ENCODE measurements at places on chromosomes 5 and 9.

- no peak for DNase-seq
These were observed 67.7 kb upstream of the ATG10 start for GRCh38 chr5:81904166-81904565.

DNA sequence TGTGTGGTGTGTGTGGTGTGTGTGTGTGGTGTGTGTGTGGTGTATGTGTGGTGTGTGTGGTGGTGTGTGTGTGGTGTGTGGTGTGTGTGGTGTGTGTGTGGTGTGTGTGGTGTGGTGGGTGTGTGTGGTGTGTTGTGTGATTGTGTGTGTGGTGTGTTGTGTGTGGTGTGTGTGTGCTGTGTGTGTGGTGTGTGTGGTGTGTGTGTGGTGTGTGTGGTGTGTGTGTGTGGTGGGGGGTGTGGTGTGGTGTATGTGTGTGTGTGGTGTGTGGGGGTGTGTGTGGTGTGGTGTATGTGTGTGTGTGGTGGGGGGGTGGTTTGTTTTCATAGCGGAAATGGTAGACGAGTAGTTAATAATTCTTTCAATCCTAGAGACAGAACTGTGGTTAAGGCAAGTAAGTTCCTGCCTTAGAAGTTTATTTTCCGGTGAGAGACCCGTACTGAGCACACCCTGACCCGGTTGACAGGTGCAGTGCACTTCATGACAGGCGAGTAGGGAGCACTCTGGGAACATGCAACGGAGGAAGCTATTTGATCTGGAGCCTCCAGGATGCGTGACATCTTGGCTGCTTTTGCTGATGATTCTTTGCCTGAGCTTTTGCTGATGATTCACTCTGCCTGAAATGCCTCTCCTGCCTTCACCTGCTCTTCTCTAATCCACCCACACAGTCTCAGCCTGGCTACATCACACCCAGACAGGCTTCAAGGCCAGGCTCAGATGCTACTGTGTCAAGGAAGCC is 21.7 kb upstream of the FAT2 start:
- no peak for DNase-seq

- no peak for DNase-seq
These were observed 117.1 kb upstream of the WWC1 start for GRCh38 chr5:168174376-168174775.

GRCh38 chr9:130995086-130996011 is 13.6 kb upstream of the LAMC3 start:
- no peak for DNase-seq

- DNase-seq, result no peak
These were observed 50.0 kb downstream of the GSN start for GRCh38 chr9:121317737-121318630.

DNA sequence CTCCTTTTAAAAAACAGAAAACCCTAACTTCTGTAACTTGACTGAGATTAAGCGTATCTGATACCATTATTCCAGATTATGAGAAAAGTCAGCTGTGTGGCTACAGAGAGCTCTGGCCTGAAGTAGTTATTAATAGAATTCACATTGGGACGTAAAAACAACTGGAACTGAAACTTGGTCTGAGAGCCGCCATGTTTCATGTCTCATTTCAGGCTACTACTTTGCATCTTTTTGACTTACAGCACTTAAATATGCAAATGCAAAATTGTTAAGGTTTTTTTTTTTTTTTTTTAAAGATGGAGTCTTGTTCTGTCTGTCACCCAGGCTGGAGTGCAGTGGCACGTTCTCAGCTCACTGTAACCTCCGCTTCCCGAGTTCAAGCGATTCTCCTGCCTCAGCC is 25.2 kb downstream of the MAP3K1 start:
- no peak for DNase-seq

GRCh38 chr9:16154521-16155078 is 601.8 kb downstream of the CCDC171 start:
- DNase-seq, result peak; percentile 7

DNA sequence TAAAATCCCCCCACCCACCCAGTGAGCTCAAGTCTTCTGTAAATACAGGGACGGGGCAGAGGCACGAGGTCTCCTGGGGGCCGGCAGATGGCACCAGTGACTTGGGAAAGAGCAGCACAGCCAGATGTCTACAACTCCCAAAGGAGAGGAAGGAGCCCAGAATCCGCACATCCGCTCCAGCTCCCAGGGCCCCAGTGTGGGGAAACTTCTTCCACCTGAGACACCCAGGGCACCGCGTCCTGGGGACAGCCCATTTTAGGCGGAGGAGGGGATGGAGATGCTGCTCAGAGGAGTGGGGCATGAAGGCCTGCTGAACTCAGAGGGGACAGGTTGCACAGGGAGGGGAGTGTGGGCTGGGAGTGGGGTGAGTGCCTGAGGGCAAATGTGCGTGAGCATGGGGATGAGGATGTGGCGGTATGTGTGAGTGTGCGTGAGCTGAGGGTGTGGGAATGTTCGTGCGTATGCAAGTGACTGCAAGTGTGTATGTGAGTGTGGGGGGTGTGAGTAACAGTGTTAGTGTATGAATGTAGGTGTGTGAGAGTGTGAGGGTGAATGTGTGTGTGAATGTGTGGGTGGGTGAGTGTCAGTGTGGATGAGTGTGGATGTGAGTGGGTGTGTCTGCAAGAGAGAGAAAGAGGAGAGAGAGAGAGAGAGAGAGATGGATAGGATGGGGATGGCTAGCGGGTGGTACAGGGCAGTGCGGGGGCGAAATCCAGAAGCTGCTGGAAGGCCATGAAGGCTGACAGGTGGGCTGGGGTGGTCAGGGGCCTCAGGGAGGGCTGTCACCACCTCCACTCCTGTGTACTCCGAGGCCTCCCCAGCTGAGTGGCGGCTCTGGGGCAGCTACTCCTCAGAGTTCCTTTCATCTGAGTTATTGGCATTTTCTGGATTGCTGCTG is 63.5 kb downstream of the DUSP1 start:
- no peak for DNase-seq

GRCh38 chr9:131798246-131798645 is 58.4 kb upstream of the RAPGEF1 start:
- no peak for DNase-seq

- no peak for DNase-seq
These were observed 845.2 kb upstream of the CDH18 start for GRCh38 chr5:20833081-20833627.

- DNase-seq, result no peak
These were observed 7.8 kb downstream of the NINJ1 start for GRCh38 chr9:93126151-93126781.

DNA sequence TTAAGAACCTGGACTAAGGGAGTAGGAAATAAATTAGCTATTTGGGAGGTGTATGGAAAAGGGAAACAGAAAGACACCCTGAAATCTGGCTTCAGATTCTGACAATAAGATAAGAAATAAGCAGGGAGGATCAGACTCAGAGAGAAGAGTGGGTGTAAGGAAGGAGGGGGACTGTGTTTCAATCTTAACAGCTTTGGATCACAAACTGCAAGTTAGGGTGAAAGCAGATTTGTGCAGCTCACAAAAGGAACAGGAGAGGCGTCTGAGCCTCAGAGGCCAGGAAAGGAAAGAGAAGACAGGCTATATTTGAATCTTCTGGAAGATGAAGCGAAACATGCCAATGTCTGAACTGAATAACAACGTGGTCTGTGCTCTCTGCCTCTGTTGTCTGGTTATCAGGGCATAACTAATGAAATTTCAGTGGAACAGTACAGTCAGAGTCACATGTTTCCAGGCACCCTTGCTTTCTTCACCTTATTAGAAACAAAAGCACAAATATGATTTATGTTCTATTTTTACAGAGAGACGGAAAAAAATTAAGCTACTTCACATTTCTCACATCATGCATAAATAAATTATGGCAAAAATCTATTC is 26.6 kb downstream of the SGTB start:
- DNase-seq, result no peak

DNA sequence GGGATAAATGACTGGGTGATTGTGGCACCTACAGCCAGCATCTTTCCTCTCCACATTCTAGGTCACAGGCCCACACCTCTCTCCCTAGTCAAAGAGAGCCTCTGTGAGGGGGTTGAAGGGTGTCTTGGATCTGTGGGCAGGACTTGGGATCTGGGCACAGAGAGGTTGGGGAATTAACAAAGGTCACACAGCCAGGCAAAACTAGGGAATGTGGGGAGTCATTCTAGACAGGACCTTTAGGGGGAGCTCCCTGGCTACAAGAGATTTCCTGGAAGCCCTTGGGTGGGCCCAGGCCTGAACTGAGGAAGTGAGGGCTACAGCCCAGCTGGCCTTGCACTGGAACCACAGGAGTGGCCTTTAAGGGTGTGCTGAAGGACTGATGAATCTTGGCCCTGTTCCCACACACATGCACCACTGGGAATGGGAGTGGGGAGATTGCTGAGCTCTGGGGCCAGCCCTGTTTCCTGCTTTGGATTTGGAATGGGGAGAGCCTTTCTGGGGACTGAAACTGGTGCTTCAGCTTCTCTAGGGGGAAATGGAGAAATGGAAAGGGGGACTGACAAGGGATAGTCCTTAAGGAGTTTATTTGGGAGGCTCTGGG is 12.4 kb upstream of the CXXC5 start:
- no peak for DNase-seq

GRCh38 chr5:13248253-13248652 is 696.2 kb downstream of the DNAH5 start:
- DNase-seq, result no peak

GRCh38 chr5:1167361-1167727 is 34.1 kb upstream of the SLC6A19 start:
- DNase-seq, result no peak

DNA sequence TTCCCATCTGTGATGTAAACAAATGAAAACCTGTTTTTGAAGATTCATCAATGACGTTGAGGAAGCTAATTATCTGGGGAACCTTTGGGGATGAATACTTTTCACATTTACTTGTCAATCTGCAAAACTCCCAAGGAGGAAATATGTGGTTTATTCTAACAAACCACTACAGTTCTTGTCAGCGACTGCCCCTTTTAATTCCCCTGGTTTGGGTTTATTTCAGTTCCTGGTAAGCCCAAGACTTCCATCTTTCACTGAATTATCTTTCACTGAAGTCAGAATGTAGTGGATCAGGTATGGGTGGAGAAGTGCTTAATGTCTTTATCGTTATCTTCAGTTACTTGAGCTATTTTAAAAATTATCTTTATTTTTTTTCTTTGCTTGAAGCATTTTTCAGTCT is 40.2 kb downstream of the TLR4 start:
- DNase-seq, result no peak

Data from stimulated activated CD8-positive, alpha-beta memory T cell treated with anti-CD3 and anti-CD28 coated beads, Interleukin-15, amount 100 ng/mL, for 1 hour (primary cell).